Prostate gland (tissue), 2 donors: ENCODE measurements at places on chromosomes 11 and 22. TPM values are rescaled to one million over a fixed set of nuclear protein-coding genes. Genes with fewer than 3 reads are reported as not detected.

- no peak for DNase-seq
Measured at GRCh38 chr11:14622223-14622954, 21.2 kb upstream of the PDE3B start.

DNA sequence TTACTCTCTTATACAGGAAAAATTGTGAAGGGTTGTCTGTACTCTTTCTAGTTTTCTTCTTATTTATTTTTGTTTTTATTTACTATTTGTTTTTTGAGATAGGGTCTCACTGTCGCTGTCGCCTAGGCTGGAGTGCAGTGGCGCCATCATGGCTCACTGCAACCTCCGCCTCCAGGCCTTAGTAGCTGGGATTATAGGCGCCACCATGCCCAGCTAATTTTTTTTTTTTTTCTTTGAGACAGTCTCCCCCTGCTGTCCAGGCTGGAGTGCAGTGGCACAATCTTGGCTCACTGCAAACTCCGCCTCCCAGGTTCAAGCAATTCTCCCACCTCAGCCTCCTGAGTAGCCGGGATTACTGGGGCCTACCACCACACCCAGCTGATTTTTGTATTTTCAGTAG lies 18.4 kb downstream of the CUL5 start:
- no peak for DNase-seq

DNA sequence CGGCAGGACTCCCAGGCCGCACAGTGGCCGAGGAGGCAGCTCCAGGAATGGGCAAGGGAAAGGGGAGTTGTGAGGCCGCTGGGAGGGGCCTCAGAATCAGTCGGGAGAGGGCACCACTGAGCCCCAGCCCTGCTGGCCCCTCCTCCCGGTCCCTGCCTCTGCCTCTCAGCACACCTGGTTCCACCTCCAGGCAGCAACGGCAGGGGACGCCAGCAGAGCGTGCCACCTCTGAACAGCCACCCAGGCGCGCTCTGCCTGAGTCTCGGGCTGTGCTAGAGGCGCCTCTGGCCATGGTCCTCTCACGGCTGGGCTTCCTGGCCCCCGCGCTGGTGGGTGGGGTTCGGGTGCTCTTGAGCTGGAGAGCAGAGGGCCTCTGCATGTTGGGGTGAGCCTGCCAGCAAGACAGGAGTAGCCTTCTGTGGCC lies 33.0 kb downstream of the MOB2 start:
- DNase-seq = peak; percentile 39

The ARHGAP42 gene
- 12.8 TPM for total RNA-seq

The SNX32 gene
- not detected for total RNA-seq

The CCDC15 gene
- 3.6 TPM for total RNA-seq

DNA sequence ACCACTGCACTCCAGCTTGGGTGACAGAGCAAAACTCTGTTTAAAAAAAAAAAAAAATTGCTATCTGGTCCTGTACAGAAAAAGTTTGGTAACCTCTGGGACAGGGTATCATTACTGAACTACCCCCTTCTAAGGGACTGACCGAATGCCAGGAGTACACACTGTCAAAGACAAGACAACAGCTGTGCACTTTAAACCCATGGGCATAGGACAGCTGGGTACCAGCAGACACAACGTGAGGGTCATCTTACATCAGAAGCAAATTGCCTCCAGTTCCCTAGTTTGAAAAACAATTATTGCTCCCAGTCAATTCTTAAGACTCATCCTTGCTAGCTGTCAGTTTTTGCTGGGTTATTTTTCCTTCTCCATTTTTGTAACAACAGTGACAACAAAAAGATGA lies 17.8 kb downstream of the CD59 start:
- no peak for DNase-seq

GRCh38 chr11:73990730-73991129 lies 8.1 kb upstream of the UCP2 start:
- DNase-seq = no peak

GRCh38 chr22:25666308-25666707 lies 75.7 kb upstream of the MYO18B start:
- no peak for DNase-seq

DNA sequence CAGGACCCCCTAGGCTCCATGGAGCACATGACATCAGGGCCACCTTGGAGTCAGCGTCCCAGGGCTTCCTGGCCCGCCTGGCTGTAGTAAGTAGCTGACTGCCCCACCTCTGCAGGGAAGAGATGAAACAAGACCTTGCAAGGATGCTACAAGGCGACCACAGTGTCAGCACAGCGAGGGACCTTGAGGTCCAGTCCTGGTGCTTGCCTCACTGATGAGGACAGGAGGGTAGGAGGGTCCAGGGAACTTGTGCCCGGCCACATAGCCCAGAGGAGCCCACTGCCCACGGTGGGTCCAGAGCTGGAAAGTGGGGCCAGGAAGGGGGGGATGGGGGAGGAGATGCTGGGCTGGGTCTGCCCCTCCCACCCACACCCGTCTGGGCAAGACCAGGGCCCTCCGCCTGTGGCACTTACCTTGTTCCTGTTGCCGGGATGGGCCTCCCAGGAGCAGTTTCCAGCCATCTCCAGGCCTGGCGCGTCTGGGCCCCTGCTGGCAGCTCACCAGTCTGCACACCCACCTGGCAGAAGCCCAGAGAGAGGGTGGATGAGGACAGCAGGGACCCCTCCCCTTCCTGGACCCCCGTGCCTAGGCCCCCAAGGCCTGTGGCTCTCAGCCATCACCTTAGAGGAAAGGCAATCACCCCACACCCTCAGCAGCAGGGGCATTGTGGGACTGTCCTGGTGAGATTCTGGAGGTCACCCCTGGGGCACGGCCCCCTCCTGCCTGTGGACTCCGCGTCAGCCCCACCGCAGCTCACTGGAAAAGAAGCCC lies 3.4 kb downstream of the MRGPRF start:
- DNase-seq = no peak

DNA sequence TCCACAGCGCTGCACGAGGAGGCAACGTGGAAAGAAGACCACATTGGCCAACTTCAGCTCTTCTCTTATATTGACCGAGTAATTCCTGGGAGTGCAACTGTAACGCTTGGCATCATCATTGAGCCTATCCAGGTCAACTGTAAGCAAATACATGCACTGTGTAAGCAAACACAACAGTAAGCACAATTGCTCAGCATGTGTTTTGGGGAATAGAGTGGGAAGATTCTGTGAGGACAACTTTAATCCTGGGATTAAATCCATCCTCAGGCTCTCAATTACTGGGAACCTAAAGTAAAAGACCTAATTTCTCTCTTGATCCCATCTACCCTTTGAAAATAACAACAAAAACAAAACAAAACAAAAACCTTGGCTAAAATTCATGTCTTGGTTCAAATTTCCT lies 109.5 kb upstream of the DDI1 start:
- DNase-seq = no peak

DNA sequence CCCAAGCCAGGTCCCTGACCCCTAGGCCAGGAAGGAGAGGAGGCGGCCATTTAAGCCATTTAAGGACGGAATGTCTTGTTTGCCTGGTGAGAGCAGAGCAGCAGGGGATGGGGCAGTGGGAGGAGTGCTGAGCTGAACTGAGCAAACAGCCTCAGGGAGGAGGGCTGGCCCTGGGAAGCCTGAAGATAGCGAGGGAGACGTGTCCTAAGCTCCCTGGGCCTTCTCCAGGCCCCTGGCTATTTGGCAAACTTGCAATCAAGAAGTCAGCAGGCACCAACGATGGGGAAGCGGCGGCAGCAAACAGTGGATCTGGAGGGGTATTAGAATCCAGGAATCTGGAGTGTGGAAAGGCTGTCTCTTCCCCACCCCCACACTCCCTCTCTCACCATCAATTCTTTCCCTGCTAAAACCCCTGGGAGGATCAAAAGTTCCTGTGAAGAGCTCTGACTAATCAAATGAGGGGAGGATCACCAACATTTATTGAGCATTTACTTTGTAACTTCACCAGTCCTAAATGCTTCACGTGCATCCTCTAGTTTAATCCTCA lies 8.8 kb downstream of the BCL9L start:
- DNase-seq = peak; percentile 75

The CLDN5 gene
- 31.9 TPM for total RNA-seq

The CENPM gene
- total RNA-seq = 10.8 TPM

DNA sequence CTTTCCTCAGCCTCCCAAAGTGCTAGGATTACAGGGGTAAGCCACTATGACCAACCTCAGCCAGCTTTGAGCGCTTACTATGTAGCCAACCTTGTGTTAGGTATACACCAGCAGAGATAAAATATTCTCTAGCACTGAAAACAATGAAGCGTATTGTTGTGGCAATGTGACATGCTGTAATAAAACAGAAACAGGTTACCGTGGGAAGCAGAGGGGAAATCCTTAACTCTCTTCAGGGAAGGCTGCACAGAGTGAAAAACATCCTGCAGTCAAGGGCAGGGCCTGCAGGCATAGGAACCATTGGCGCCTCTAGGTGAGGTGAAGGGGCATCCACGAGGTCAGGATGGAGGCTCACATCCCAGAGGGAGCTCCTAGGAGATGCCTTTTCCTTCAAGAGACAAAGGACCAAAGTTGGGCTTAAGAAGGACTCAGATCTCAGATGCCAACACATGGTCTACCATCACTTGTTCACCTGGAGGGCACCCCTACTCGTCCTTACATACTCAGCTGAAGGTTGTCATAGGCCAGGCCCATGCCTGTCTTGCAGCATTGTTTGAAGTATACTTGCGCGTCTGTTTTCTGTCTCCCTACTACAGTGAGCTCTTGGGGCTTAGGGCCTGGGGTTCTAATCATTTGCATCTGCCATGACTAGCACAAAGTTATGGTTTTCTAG lies 8.0 kb downstream of the POLD4 start:
- peak; percentile 43 for DNase-seq

The MYO18B gene
- total RNA-seq = 7.1 TPM

- DNase-seq = peak; percentile 56
Measured at GRCh38 chr22:30204742-30205111, 41.8 kb downstream of the LIF start.

DNA sequence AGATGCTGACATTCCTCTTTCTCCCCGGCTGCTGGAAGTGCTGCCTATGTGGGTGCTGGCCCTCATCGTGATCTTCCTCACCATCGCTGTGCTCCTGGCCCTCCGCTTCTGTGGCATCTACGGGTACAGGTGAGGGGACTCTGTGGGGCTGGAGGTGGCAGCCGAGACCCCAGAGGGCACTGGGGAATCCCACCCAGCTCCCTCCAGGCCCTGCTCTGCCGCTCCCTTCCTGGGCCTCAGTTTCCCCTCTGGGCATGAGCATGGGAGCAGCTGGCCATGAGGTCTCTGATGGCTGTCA lies 21.8 kb downstream of the CSF2RB start:
- no peak for DNase-seq

- no peak for DNase-seq
Measured at GRCh38 chr11:18671246-18671645, 27.3 kb upstream of the TMEM86A start.

The GLYATL1 gene
- total RNA-seq = 4.0 TPM

The CHRNA10 gene
- 0.74 TPM for total RNA-seq

DNA sequence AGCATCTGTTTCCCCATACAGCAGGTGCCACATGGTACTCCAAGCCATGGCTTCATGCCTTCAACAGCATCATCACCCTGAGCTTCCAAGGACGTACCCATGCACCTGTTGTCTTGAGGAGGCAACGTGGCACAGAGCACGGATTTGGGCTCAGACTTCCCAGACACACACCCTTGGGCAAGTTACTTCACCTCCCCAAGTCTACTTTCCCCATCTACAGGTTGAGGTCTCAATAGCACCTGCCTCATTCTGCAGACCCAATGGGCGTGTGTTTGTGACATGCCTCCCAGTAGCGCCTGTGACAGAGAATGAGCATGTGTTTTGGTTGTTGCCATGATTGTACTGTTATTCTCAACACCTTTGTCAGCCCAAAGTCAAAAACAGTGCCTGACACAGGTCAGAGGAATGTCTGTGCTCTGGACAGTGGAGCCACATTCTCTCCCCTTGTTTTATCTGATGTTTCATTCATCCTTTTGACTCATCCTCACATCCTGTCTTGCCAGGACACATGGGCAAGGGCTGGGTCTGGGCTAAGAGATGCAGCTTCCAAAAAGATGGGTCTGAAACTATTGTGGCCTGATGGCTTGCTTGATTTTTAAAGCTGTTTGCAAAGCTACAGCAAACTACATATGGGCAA lies 53.4 kb upstream of the CCND1 start:
- DNase-seq = no peak

The CTTN gene
- 208 TPM for total RNA-seq

The CARD18 gene
- total RNA-seq = not detected

DNA sequence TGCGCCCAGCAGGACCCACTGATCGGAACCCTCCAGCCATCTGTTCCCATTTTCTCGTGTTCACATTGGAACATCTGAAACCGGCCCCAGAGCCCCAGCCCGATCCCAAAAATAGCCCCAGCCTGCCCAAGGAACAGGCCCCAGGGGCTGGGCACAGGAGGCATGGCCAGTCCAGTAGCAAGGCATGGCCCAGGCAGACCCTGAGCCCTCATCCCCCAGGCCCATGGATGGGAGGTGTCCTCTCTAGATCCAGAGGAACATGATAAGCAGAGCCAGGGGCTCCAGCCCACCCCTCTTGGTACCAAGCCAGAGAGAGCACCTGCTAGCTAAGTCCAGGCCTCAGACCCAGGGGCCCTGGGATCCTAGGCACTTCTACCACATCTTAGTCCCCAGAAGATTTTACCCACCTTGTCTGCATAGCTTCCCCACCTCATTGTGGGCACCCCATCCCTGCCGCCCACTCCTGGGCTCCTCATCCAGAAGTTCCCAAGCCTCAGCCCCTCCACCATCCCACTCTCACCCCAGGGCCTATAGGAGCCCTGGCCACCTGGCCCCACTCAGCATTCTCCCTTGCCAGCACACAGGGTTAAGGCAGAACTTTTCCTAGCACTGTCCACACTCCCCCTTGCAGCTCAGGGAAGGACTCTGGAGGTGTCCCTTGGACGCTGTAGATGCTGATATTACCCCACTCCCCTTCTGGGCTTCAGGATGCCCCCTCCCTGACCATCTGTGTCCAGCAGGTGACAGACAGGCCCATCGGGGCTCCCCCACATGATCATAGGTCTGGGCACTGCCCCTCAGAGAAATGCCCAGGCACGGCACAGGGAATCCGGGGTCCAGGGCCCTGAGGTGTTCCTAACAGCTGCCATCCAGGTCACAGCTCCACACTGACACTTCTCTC lies 9.5 kb downstream of the BCL9L start:
- no peak for DNase-seq

DNA sequence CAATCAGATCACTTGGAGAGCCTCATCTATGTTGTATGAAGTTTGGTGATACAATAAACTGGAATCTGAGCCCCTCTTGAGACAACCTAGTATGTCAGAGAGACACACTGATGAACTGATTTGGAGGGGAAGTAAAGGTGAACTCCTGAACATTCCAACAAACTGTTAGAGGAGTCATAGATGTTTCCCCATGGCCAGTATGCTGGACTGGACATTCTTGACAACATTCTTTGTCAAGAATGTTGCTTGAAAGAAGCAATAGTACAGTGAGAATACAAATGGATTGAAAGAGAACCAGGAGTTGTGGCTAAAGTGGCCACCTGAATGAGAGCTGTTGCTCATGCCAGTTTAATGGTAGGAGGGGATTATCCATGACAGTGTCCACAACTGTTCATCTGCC lies 588.1 kb downstream of the NELL1 start:
- no peak for DNase-seq

DNA sequence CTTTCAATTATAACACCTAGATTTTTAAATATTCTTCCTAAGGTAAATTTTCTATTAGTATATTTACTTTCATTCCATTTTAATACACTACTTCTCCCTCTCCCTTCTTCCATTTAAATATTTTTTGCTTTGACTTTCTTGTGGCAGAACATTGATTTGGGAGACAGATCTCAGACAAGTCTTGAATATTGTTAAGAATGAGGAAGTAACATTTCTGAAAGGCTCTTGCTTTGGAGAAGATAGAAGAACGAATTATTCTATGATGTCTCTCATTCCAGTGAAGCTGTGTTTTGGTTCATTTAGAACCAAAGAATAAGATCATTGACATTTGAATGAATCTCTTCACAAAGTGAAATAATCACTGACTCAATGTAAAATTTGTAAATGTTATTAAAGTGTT lies 2.4 kb downstream of the IPO7 start:
- no peak for DNase-seq

The ACRV1 gene
- total RNA-seq = 10.8 TPM

The ZP1 gene
- 0.68 TPM for total RNA-seq
